CD4-positive, alpha-beta T cell treated with Interleukin-10 for 1 hour (primary cell): ENCODE measurements at places on chromosomes 1 and 21.
A peak's percentile ranks its signal among the peaks of the same experiment; 100 is the strongest.

DNA sequence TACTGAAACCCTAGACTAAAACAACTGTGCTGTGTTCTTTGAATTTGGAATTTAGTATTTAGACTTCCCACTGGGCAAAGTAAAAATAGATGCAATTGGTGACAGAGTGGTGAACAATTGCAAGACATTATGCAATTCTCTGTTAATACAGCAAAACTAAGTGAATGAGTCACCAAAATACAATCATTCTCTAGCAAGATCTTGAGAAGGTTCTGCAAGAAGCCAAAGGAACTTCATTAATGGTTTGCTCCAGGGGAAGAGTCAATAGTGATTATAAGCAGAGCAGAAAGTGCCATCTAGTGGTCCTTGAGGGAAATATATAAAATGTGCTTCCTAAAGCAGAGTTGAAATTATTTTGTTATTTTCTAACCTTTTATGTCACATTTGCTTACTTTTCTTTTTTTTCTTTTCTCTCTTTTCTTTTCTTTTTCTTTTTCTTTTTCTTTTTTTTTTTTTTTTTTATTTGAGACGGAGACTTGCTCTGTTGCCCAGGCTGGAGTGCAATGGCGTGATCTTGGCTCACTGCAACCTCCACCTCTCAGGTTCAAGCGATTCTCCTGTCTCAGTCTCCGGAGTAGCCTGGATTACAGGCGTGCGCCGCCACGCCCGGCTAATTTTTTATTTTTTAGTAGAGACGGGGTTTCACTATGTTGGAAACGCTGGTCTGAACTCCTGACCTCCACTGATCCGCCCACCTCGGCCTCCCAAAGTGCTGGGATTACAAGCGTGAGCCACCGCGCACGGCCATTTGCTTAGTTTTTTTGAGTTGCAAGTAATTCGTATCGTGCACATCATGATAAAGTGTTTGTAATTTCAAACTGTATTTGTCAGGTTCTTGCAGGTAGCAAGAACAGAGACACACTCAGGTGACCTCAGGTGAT is 99.2 kb downstream of the CTH start:
- DNase-seq: peak; percentile 44

GRCh38 chr21:16076465-16076864 is 346.7 kb downstream of the USP25 start:
- no peak for DNase-seq

GRCh38 chr1:223631473-223631872 is 34.0 kb downstream of the CAPN8 start:
- no peak for DNase-seq

- peak; percentile 84 for DNase-seq
Measured at GRCh38 chr1:221712776-221713431, 29.0 kb downstream of the DUSP10 start.

DNA sequence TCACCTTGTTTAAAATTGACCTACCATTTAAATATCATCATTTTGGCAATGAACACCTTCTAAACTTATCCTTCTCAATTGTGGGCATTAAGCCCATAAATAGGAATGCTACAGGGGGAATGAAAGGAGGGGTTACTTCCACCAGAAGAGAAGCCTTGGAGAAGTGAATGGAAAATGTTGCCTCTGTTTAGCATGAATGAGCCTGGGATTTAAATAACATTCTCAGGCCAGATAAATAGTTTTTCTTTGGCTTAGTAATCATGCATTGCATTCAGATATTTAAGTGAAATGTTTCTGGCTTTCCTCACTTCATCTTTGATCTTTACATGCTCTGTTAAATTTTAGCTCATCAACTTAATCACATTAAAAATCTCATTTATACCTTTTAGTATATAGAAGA is 284.3 kb upstream of the FMN2 start:
- DNase-seq: no peak

DNA sequence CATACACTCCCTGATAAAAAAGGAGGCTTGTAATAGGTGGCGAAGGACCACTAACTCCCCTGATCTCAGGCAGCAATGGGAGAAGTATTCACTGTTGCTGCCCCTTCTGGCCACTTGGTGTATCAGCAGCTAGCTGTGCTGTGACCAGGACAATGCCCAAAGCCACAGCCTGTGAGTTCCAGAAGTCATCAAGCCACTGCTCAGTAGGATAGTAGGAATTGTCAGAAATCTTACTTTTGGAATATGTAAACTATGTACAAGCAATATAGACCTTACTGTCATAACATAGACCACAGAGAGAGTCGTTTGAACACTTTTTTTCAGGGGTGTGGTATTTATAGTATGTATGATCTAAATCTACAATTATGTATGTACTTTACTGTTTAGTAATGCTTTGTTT is 248.3 kb upstream of the CAMK1G start:
- DNase-seq: no peak

DNA sequence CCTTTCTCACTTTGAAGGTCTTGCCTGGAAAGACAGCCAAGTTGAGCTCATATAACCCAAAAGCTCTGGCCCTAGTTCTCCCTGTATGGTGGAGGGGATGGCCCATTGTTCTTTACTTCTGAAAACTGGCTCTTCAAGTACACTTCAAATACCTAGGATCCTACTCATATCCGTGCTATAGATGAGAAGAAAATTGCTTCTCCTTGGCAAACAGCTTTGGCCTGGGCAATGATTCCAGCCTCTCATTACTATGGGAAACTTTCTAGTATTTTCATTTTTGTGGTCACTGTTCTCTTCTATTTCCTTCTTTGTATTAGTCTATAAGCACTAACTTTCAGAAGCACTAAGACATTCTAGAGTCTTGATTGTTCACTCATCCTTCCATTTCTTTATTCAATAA is 53.7 kb downstream of the ZNF697 start:
- DNase-seq: no peak

DNA sequence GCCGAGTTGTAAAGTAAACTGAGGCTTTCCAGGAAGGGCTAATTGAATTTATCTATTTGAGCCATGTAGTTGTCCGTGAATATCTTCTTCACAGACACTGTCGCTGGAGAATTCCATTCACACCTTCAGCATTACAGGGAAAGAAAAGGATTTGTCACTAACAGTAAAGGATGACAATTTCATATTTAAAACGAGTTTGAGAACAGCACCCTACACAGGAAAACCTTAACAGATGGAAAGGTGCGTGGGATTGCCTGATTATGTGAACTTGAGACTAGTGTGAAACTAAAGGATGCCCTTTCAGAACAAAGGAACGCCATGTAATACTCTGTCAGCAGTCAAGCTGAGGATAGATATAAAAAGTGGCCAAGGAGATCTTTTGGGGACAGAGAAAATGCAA is 492.5 kb upstream of the ADGRL2 start:
- no peak for DNase-seq

DNA sequence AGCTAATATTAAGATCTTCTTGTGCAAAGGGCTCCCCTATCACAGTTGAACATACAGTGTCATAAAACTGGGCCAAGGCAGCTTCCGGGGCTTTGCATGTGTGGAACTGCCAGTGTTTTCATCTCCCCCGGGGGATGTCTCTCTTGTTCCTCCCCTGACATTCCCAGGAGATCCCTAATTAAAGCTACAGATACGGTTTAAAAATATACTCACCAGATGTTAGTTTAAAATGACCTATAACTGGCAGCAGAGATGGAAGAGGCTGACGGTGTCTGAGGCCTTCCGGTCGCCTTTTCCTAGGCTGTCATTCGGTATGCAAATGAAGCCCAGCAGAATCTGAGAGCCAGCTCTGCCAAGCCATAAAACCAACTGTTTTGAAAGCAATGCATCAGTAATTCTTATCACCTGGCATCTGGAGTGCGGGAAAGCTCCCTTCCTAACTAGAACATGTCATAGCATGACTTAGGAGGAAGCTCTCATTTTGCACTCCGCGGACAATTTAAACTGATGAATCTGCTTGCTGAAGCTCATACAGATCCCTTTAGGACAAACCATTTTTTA is 436.5 kb upstream of the VAMP3 start:
- no peak for DNase-seq

DNA sequence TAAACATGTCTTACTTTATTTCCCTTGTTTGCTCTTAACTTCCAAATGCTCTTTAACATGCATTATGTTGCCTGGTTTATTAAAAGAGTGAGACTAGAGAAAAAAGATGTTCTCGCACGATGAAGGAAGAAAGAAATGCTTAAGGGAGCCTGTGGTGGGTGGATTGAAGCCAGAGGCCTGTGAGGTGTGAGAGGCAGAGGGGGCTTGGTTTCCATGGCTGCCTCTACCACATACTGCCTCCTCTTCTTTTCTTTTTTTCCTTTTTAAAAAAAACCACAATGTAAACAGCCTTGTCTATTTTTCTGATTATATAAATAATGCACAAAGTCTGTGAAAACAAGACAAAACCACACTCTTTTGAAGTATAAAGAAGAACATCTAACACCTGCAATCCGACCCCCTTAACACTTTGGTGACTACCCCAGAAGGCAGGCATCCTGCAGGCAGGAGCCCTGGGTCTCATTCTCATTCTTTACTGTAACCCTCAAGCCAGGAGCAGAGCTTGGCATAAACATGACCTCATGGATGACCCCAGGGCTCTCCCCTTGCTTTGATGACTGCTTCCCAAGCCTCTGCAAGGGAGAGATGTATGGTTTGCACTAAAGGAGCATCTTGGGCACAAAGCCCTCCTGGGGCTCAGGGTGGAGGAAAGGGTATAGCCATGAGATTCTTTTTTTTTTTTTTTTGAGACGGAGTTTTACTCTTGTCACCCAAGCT is 10.1 kb upstream of the PARP1 start:
- no peak for DNase-seq

- DNase-seq: no peak
Measured at GRCh38 chr1:6098303-6099215, 52.9 kb downstream of the KCNAB2 start.

- DNase-seq: peak; percentile 36
Measured at GRCh38 chr1:1337793-1338147, 6.7 kb downstream of the TAS1R3 start.

- no peak for DNase-seq
Measured at GRCh38 chr1:198300451-198300850, 143.7 kb downstream of the NEK7 start.

GRCh38 chr1:51976846-51977602 is 13.5 kb downstream of the RAB3B start:
- no peak for DNase-seq

- DNase-seq: no peak
Measured at GRCh38 chr1:161187311-161187710, 10.0 kb upstream of the B4GALT3 start.

DNA sequence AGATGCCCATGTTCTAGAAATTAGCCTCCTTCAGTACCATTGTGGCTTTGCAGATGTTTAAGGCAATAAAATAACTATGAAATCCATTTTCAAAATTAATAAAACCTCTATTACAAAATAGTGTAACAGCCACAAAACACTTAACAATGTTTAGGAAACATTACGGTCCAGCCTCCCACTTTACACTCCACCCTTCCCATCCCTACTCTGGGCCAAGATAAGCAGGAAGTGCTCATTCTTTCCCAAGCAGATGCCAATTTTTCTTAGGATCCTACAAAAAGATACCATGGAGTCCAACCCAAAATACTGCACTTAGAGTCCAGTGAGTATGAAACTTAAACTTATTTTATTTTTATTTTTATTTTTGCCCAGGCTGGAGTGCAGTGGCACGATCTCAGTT is 150.8 kb downstream of the NR5A2 start:
- no peak for DNase-seq

DNA sequence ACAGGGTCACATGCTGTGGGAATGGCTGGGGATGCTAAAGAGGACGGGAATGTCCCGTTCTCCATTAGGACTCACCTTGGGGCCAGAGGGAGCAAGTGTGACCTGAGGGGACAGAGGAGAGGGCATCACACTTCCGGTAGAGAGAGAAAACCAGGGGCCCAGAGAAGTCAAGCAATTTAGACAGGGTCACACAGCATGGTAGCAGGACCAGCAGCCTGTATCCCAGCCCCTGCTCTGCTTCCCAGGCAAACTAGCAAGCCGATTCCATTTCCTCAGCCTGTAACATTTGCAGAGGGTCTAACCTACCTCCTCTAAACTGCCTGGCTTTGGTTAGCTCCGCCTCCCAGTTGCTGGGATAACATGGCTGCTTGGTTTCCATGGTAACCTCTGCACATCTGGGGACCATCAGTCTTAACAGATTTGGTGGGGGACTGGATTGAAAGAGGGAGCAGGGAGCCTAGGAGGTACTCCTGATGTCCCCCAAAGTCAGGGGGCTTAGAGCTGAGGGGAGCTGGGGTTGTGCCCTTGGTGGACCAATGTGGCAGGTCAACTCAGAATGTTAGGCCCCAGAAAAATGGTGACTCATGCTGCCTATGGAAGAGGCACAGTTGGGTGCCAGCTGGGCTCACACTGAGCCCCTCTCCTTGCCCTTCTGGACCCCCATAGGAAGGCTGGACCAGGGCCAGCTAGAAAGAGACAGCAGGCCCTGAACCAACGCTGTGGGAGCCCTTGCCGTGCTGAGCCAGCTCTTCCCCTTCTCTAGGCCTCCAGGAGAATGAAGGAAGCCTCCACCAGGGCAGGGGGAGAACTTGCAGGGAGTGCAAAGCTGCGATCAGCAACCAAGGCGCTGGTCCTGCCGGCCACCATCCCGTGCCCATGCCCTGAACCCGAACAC is 9.5 kb downstream of the COL16A1 start:
- DNase-seq: no peak

DNA sequence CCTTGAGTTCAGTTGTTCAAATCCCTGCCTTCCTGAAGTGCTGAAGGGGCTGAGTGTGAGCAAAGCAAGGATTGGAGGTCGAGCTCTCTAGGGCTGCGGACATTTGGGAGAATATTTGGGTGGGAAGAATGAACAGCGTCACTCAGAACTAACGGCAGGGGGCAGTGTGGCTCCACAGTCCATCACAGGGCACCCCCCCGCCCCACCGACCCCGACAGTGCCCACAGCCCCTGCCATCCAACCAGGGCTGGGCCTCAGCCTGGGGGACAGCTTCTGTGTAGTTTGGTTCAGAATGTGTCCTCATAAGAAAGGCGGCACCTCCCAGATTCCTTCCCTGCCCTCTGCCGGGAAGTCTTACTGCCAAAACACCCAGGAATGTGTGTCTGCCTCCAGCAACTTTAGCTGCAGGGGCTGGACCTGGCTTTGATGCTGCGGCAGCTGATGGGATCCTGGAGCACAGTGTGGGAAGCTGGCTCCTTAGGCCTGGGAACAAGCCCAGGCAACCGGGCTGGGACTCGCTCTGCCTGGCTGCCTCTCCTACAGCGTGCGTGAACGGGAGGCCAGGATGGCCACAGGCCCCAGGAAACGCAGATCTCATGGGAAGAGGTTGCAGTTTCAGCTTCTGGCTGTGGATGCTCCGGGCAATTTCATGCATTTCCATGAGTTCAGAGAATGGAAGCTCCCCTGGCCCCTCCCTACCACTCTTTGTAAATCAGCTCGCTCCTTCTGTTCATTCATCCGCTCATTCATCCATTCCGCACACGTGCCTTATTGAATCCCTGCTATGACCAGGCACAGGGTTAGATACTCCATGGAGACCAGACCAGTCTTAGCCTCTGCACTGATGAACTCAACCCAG is 104.9 kb upstream of the TMPRSS2 start:
- DNase-seq: no peak

DNA sequence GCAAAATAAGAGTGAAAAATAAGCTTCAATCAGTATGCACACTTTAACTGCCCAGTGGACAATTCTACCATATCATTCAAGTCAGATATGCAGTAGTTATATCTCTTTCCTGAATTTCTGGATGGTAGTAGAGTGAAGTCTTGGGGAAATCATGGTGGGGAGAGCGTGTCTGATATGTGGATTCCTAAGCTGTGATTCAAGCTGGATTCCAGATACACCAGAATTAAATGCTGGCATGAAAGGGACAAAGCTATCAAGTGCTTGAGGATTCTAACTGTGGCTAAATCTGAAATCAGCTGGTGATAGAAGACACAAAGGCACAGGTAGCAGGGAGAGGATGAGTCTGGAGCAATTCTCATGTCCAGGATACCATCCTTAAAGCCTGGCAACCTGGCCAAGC is 323.5 kb downstream of the DUSP10 start:
- DNase-seq: no peak

GRCh38 chr1:228416217-228416933 is at the start of gene TRIM17:
TRIM17 (minus strand) TSS chr1:228416861; CDS start chr1:228415072, 1,789 bp downstream.
- DNase-seq: peak; percentile 43
